ENCODE measurements at places on chromosomes 6 and 20. TPM values are rescaled to one million over a fixed set of nuclear protein-coding genes. Genes with fewer than 3 reads are reported as not detected.
A peak's percentile ranks its signal among the peaks of the same experiment; 100 is the strongest.

DNA sequence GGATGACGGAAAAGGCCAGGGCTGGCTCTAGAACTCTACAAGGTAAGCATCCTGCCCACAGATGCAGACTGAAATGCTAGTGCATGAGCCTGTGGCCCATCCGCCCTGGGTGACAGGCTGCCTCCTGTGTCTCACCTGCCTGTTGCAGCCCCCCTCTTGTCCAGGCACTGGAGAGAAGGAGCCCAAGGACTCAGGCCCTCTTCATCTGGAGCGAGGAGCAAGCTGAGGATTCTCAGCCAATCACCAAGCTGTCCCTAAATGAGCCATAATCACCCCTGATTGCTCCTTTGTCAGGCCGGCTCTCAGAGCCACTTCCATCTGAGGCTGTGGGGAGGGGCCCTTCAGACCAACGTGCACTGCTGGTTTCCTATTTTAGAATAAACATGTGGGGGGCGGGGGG lies 10.0 kb upstream of the SLC32A1 start:
- H3K4me1 ChIP-seq: no peaks in the 10 kb centered on the region
- no peak overlapping the region for H3K4me3 ChIP-seq
- no peak overlapping the region for H3K27ac ChIP-seq

- H3K27ac ChIP-seq: no peak overlapping the region
- no peaks in the 10 kb centered on the region for H3K36me3 ChIP-seq
- no peak for DNase-seq
- no peak overlapping the region for H3K4me3 ChIP-seq
These were observed 12.8 kb upstream of the MANBAL start for GRCh38 chr20:37276494-37277252.

- H3K4me1 ChIP-seq: no peaks in the 10 kb centered on the region
- H3K27ac ChIP-seq: peak within 1 kb of the TSS; percentile 72
- H3K27me3 ChIP-seq: no peaks in the 10 kb centered on the region
- H3K4me3 ChIP-seq: peak within 1 kb of the TSS; percentile 58
These were observed at the start of gene TPBG for GRCh38 chr6:82363428-82364086. Gene TPBG (plus strand): TSS chr6:82363817. CDS start chr6:82364962, 1,145 bp downstream.

The LYRM2 gene
- total RNA-seq: 18.9 TPM

DNA sequence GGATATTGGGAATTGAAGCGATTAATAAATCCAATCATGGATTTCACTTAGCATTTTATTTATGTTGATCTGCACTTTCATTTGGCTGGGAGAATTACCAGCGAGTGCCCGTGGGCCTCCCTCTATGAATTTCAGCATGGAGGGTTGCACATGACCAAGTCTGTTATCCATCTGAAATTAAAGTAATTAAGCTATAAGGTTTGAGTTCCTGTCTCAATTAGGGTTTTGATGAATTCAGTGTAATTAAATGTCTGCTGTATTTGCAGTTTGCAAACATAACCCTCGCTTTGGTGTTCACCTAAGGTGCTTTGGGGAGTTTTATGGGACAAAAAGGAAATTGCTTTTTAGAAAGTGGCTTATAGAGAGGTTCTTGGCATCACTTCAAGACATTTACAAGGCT lies 169.8 kb upstream of the RIN2 start:
- no peak overlapping the region for H3K27ac ChIP-seq
- H3K36me3 ChIP-seq: no peaks in the 10 kb centered on the region

The CLDN20 gene
- not detected for total RNA-seq

The KCNK5 gene
- 1.1 TPM for total RNA-seq

DNA sequence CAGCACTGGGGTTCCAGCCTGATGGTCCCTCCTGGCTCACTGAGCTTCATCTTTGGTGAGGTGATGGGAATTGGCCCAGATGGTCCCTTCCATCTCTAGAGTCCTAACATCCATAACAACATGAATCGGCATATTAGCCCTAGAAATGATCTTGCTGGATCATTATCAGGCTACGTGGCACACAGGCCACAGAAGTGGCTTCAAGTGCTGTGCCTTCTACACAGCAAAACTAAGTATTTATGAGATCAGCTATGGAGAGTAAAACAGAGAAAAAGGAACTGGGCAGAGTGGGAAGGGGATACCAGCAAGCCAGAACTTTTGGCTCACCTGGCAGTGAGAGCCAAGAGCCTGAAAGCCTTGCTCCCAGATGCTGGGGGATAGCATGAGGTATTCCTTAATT lies 116.9 kb downstream of the TRERF1 start:
- no peak overlapping the region for H3K27ac ChIP-seq
- H3K27me3 ChIP-seq: no peaks in the 10 kb centered on the region
- no peaks in the 10 kb centered on the region for H3K36me3 ChIP-seq
- no peak overlapping the region for H3K4me3 ChIP-seq
- H3K4me1 ChIP-seq: no peaks in the 10 kb centered on the region
- no peak for DNase-seq
